ENCODE measurements at places on chromosomes 7 and 10.
A peak's percentile ranks its signal among the peaks of the same experiment; 100 is the strongest.

- DNase-seq = no peak
These were observed 23.0 kb upstream of the C7orf33 start for GRCh38 chr7:148567524-148567923.

DNA sequence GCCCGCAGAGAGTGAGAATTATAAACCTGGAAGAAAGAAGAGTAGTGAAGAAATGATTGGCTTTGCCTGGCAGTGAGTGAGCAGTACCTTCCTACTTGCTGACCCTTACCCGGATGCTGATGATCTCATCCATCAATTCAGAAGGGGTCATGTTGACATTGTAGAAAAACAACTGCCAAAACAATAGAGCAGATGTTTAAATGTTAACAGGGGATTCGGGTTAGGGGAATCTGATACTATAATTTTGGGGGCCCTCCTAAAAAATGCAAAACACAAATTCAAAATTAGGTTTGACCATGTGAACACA, 78.1 kb downstream of the MYOF start:
- DNase-seq = no peak

DNA sequence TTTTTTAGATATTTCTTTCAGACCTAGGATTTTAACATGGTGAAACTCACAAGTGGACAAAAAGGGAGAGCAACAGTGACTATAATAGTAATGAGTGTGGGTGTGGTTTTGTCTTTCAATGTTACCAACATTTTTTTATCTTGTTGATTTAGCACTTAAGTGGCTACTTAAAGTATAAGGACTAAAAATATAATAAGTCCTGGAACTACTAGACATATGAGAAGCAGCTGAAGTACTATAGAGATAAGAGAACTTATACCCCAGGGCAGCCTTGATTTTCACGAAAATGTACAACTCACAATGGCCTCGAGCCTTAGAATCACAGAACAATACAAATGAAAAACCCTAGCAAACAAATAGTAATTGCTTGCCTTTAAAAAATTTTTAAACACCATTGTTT, 1151.8 kb downstream of the TYW1 start:
- DNase-seq = no peak

DNA sequence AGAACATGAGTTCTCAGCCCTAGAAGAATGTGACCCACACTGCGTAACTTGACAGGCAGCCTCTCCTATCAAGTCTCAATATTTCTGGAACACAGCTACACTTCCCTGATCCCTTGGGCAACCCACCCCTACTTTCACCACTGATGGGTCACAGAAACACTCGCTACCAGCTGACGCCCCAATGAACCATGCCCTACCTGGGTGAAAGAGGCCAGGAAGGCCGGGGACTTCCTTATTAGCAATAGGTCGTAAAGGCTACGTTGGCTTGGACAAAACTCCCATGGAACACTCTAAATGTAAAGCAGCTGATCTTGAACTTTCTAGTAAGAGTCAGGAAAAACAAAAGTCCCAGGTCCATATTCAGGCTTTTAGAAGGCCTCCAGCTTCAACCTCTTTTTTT, 202.3 kb upstream of the KCTD7 start:
- DNase-seq = no peak

GRCh38 chr10:43671659-43672531, 23.2 kb upstream of the ZNF32 start:
- peak; percentile 72 for DNase-seq

All from B cell (primary cell).